ENCODE measurements at places on chromosomes 4 and X.

DNA sequence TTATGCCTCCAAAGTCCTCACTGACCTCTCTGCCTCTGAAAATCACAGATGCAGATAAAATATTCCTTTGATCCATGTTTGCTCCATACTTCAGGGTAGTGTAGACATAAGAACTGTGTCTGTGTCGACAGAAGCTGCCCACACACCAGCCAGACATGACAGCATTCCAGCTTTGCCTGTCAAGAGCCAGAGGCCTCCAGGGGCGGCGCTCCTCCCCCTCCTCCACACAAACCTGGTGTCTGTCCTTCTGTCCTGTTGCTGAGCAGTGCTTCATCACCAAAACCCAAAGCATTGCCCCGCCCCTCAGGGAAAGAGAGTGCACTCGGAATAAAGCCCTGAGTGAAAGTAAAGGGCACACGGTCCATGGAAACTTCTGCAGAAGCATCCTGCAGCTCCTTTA is 379.4 kb downstream of the FBXW7 start:
- DNase-seq: no peak

GRCh38 chr4:48031802-48032525 is 15.4 kb downstream of the NIPAL1 start:
- no peak for DNase-seq

GRCh38 chr4:97317671-97318070 is 825.6 kb downstream of the STPG2 start:
- DNase-seq: no peak

DNA sequence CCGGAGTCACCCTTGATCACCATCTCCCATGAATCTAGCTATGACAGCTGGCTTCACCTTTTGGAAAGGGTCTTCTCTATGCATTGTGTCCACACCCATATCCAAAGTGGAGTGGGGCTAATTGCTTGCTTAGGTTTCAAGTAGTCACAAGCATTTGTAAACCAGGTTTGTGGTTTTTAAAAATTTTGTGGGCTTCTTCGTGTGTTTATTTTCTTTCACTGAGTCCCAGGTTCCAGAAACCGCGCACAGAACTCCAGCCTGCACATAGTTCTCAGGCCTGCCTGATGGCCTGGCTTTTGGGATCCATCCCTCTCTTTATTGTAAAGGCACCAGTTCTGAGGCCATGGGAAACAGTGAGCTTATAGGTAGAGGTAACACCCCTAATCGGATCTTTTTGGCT is 70.2 kb upstream of the TLR3 start:
- no peak for DNase-seq

DNA sequence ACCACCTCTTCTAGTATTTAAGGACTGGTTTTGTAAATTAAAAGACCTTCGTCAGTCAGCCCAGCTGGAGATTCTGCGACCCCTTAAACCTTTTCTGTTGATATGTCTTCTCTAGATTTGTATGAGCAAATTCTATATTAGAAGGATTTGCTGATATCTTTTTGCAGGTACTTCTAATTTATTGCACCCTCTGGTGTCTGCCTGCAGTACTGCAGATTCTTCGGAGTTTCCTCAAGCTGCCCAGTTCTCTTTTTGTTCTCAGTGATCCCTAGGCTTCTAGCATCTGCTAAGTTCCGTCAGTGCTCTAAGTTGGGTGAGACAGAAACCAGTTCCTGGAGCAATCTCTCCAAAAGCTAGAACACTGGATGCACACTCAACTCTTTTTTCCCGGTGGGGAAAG is 545.2 kb downstream of the C4orf33 start:
- no peak for DNase-seq

GRCh38 chrX:29422034-29422433 is 793.3 kb upstream of the MAGEB2 start:
- DNase-seq: no peak

Measured in activated T-helper 1 cell treated with Interleukin-2 at 50 U/mL for 16 hours (primary cell).